MM.1S (cell line): ENCODE measurements at places on chromosomes 5 and 9.

DNA sequence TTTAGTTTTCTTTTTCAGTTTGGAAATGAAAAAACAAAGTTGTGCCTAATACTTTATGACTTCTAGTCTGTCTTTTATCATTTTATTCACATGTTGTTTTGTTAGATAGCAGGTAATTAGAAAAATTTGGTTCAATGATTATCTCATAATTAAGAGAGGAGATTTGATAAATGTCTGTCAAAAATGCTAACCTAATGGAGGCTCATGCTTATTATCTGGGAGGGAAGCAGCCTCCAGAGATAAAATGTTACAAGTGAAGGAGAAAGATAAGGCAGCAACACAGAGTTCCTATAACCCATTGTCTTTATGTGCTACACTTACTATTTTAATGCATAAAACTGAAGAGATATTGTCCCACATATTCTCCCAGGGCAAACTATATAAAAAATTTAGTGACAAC is 53.5 kb downstream of the SLC27A6 start:
- H3K27me3 ChIP-seq = no peaks in the 10 kb centered on the region
- DNase-seq = no peak
- H3K27ac ChIP-seq = no peak overlapping the region
- no peak overlapping the region for H3K4me3 ChIP-seq
- no peaks in the 10 kb centered on the region for H3K4me1 ChIP-seq
- H3K36me3 ChIP-seq = no peaks in the 10 kb centered on the region

DNA sequence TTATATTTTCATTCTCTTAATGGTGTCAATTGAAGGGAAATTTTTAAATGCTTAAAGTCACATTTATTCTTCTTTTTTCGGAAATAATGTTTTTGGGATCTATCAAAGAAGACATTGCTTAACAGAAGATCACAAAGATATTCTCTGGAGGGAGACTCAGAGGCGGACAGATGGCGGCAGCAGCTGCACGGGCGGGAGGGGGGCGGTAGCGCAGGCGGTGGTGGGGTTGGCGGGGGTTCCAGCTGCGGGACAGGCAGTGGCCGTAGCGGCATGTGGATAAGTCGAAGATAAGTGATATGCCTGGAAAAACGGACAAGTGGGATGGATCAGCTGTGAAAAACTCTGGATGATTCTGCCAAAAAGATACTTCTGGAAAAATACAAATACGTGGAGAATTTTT is 31.6 kb upstream of the ZDHHC11B start:
- H3K4me1 ChIP-seq = no peaks in the 10 kb centered on the region
- no peaks in the 10 kb centered on the region for H3K27me3 ChIP-seq
- no peak for DNase-seq
- no peak overlapping the region for H3K4me3 ChIP-seq
- no peak overlapping the region for H3K27ac ChIP-seq

DNA sequence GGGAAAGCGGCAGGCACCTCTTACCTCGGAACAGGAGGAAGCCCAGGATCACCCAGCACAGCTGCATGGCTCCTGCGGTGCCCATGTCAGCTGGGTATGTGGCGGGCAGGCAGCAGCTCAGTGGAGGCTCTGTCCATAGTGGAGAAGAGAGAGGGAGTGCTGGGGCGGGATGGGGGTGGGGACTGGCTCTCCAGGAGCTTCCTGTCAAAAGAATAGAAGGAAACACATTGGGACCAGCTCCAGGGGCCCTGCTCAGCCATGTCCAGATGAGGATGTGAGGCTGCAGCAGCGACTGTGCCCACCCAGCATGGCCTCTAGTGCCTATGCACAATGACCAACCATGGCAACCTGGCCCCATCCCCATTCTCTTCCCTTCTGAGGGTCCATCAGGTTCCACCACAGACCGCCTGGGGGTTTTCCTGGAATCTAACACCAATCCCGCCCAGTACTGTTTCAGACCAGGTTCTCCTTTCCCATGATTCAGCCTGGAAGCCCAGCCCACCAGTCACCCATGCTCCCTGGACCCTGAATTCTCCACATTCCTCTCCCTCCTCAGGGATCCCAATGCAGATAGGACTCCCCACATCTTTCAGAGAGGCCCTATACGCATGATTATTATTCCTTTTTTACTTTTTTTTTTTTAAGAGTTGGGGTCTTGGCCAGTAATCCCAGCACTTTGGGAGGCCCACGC is at the start of gene ECSCR:
Gene ECSCR (minus strand): TSS at position 158 of the 691 bp plus-strand sequence. CDS start 73 bp downstream, at position 85.
- H3K36me3 ChIP-seq = no peaks in the 10 kb centered on the region
- DNase-seq = no peak
- H3K4me3 ChIP-seq = no peak within 1 kb of the TSS
- no peak within 1 kb of the TSS for H3K27ac ChIP-seq
- H3K4me1 ChIP-seq = no peaks in the 10 kb centered on the region

DNA sequence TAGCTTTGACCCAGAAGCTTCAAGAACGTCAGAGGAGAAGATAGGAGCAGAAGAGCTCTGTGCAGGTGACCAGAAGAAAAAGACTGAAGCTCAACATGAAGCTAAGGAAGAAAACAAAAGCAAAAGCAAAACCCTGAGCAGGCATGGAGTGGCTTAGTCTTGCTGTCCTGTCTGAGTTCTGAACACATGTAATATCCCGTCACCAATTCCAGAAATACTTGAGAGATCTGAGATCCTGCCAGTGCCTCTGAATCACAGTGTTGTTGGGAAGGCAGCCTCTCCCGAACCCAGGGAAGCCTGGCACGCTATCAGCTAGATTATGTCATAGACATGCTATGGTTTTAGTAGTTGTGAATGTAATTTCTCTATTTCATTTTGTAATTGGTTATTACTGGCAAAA is 235.7 kb downstream of the ICE1 start:
- H3K36me3 ChIP-seq = no peaks in the 10 kb centered on the region
- peak; percentile 70 for DNase-seq
- H3K4me3 ChIP-seq = peak overlapping the region; percentile 55

DNA sequence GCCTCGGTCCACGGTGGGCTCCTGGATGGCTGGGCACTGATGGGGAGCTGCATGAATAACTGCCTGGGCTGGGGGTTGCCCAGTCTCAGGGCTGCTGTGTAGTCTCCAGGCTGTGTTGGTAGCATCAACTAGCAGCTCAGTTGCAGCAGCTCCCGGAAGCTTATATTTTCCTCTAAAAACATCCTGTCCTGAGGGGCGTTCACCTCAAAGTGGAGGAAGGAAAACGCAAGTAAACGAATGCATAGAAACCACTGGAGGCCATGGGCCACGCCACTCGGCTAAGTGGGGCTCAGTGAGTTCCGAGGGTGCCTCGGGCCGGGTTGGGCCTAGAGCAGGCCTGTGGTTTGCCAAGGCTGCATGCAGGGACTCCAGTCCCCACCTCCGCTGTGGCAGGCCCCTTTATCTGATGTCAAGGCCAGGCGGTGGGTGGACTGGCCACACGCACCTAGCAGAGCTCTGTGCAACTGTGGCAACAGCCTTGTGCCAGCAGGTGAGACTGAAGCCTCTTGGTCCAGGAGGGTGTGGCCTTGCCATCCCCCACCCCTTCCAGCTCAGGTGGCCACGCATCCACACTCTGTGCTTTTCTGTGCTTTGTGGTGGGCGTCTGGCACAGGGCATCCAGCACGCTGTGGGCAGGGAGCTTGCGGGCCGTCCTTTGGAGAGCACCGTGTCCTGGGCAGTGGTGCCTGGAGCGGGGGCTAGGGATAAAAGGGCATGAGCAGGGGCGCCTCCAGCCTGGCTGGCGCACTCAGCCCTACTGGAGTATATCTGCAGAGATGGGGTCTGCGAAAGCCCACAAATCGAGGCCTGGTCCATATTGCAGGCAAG is 15.1 kb downstream of the TCF7 start:
- no peaks in the 10 kb centered on the region for H3K27me3 ChIP-seq
- no peak overlapping the region for H3K4me3 ChIP-seq
- H3K4me1 ChIP-seq = no peaks in the 10 kb centered on the region
- no peaks in the 10 kb centered on the region for H3K36me3 ChIP-seq
- no peak for DNase-seq
- no peak overlapping the region for H3K27ac ChIP-seq
